ENCODE measurements at places on chromosomes 7 and 10. TPM values are rescaled to one million over a fixed set of nuclear protein-coding genes. Genes with fewer than 3 reads are reported as not detected.

DNA sequence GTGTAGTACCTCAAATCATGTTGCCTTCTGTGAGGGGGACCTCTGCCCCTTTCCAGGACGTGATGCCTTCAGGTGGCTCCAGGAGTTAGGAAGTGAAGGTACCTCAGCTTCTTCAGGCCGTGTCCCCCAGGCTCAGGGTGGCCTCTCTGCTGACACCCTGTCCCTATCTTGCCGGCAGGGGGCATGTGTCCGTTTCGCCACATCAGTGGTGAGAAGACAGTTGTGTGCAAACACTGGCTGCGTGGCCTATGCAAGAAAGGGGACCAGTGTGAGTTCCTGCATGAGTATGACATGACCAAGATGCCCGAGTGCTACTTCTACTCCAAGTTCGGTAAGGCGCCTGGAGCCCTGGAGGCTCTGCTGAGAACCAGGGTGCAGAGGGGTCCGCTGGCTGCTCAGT, 9.2 kb downstream of the CPSF4 start:
- no peak for DNase-seq

DNA sequence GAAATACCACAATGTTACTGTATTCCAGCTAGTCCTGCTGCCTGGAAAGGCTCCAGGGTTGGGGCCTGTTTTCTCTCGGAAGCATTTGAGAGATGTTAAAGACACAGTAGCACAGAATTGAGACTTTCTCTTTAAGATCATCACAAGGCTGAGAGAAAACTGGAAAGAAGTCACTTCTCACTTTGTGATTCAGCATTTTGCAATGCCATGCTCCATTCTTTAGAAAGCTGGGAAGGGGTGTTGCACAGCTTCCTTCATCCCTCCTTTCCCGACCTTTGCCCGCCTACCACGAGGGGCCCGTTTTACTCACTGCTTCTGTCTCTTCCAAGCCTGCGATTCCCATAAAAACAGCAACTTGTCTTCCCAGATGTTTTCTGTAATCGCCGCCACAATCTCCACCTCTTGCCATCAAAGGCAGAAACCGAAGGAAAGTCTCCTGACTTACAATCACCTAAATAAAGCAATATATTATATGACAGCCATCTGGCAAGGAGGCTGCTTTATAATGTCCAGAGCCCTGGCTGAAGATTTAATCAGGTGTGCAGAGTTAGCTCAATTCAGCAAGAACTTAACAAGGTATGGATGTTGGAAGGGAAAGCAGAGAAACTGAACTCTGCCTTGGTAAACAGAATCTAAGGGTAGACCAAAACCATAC, 18.9 kb downstream of the NOD1 start:
- no peak for DNase-seq

- no peak for DNase-seq
Measured at GRCh38 chr10:396535-397220, 261.4 kb downstream of the ZMYND11 start.

DNA sequence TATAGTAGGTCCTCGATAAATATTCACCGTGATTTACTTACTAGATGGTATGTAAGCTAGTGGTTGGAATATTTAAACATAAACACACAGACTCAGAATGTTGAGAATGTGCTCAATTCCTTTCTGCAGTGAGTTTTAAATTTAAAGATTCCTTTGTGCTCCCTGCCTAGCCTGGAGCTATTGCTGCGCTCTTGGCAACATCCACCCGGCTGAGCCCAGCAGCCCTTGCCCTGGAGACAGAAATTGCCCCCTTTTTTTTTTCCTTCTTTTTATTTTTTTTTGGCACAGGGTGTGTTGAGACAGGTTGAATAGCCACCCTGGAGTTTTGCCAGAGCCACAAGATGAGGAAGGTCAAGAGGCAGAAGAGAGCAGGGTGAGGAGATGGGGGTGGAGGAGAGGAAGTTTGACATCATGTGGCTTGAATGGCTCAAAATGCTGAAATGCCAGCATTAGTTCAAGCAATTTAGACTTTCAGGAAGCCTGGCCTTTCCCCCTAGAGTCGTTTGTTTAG, 180.8 kb downstream of the PRKCQ start:
- no peak for DNase-seq

GRCh38 chr7:92205987-92206386, 27.0 kb upstream of the LRRD1 start:
- DNase-seq: no peak

GRCh38 chr7:43905209-43905946, 1.0 kb downstream of the URGCP start:
- no peak for DNase-seq

DNA sequence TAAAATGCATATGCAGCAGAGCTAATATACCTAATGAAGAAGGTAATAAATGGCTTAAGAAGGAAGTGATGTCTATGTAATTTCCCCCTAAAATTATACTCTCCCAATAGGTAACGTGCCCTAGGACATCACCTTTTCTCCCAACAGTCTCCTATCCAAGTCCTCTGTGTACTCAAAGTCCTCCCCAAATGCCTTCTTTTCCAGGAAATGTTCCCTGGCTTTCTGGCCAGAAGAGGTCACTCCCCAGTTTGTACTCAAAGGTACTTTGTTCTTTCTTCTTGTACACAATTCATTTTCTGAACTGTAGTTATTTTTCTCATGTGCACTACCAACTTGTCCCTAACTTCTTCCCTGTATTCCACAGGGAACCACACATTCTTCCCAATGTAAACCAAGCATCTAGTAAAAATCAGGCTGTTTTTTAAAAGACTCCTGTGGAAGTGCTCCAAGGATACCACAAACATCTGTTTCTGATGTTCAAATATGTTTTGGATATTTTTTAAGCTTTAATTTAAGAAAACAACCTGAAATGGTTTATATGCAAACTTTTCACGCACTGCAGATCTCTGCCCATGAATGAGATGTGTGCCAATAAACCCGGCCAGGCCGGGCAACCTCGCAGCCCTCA, 262.3 kb upstream of the KLF14 start:
- no peak for DNase-seq

DNA sequence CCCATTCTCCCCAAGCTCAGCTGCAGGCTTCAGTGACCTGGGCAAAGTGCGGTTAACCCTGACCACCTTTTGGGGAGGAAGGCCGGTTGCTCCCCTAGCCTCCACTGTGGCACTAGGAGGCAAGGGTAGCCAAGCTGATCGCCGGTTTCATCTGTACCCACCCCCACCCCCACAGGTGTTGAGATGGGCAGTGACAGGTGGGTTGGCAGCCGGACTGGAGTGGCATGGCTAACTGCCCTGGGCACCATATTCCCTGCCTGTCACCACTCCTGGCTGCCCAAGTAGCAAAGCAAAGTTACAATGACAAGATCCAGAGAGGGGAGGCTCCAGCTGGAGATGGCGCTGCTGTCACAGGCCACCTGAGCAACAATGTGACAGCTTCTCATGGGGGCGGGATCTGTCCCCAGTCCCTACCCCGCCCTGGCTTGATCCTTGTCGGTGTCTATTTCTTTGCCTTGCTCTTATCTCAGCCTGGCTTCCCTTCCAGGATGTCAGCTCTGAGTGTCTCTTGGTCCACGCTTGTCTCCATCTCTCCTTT, 27.0 kb upstream of the BMS1 start:
- no peak for DNase-seq

DNA sequence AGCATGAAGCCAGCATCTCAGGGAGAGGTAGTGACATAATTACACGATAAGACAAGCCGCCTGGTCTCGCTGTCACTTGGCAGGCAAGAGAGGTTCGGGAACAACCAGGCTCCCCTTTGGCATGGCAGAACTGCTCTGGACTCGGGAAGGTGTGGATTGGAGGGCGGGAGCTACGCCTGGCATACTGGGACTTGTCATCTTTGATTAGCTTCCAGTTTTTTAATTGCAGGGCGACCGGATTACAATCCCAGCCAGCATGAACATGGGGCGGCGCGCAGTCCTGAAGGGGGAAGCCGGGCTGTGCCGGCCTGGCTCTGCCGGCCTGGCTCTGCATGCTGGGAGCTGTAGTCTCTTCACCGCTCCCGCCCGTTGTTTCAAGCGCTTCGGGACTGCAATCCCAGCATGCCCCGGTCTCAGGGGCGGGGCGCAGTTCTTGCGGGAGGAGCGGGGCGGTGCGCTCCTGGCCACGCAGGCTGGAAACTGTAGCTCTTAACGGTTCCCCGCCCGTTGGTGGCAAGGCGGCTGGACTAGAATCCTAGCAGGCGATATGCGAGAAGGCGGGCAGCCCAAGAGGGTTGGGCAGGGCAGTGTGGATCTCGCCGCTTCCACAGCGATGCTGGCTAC, 45.5 kb upstream of the ZNF716 start:
- no peak for DNase-seq

GRCh38 chr10:108709927-108710722, 1213.2 kb downstream of the XPNPEP1 start:
- DNase-seq: no peak

- no peak for DNase-seq
Measured at GRCh38 chr10:92846854-92847201, 1.5 kb upstream of the EXOC6 start.

GRCh38 chr7:128666200-128666599, 5.9 kb upstream of the GARIN1A start:
- DNase-seq: no peak

GRCh38 chr10:103544657-103545310, 51.3 kb downstream of the NEURL1 start:
- DNase-seq: no peak

Gene CLCN1
- total RNA-seq: 0.16 TPM

Gene TBX20
- total RNA-seq: not detected

Gene STEAP4
- total RNA-seq: not detected

Gene CALML5
- total RNA-seq: not detected

All from activated naive CD4-positive, alpha-beta T cell treated with anti-CD3 and anti-CD28 coated beads, Interleukin-2, amount 50 U/mL, for 72 hours (primary cell).